ENCODE measurements at places on chromosomes 11 and 22.

DNA sequence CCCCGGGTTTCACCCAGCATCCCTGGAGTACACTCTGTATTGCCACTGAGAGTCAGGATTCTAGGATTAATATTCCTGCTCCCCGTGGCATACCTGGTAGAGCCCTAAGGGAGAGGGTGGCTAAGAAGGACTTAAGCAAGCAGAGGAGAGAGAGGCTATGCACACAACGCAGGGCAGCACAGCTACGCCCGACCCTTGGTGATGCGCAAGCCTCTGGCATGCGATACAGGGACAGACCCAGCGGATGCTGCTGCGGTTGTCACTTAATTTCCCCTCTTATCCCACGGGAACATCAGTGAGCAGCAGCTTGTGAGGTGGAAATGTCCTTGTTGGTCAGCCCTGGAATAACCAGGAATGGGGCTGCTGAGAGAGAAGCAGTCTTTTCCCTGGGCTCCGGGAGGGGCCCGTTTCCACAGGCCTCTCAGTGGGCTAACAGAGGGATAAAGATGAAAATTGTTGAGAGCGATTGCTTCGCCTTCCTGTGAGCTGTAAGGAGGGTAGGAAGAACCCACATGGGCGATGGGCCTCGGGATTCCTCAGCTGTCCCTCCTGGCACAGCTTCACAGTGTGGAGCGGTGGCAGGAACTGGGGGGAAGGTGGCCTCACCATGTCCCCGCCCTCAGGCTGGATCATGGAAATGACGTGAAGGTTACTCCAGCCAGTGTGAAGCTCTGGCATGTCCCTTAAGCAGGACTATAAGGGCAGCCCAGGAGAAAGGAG, 48.4 kb upstream of the RAB1B start:
- no peak for DNase-seq

GRCh38 chr11:107655602-107656001, 56.3 kb downstream of the SLN start:
- DNase-seq = no peak

GRCh38 chr11:32186118-32186517, 95.2 kb downstream of the RCN1 start:
- DNase-seq = no peak

- DNase-seq = no peak
These were observed 526.3 kb upstream of the RAG2 start for GRCh38 chr11:37124384-37124783.

DNA sequence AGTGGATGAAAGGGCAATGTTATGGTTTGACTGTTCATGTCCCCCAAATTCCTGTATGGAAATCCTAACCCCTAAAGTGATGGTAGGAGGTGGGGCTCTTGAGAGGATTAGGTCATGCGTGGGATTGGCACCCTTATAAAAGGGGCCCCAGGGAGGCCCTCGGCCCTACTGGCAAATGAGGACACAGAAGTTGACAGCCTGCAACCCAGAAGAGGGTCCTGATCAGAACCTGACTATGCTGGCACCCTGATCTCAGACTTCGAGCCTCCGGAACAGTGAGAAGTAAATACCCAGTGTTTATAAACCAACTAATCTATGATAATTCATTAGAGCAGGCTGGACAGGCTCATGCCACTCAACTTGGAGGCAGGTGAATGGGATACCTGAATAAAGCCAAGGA, 8.7 kb downstream of the IFITM10 start:
- no peak for DNase-seq

GRCh38 chr11:117430293-117430955, 102.8 kb downstream of the CEP164 start:
- DNase-seq = no peak

GRCh38 chr11:3934658-3935057, 79.2 kb downstream of the STIM1 start:
- no peak for DNase-seq
